ENCODE measurements at places on chromosomes 5 and 9.

- no peak for DNase-seq
Observed at GRCh38 chr5:94707359-94707758, 88.9 kb downstream of the SLF1 start.

GRCh38 chr5:75169516-75169915 is 67.2 kb downstream of the ANKRD31 start:
- DNase-seq: no peak

DNA sequence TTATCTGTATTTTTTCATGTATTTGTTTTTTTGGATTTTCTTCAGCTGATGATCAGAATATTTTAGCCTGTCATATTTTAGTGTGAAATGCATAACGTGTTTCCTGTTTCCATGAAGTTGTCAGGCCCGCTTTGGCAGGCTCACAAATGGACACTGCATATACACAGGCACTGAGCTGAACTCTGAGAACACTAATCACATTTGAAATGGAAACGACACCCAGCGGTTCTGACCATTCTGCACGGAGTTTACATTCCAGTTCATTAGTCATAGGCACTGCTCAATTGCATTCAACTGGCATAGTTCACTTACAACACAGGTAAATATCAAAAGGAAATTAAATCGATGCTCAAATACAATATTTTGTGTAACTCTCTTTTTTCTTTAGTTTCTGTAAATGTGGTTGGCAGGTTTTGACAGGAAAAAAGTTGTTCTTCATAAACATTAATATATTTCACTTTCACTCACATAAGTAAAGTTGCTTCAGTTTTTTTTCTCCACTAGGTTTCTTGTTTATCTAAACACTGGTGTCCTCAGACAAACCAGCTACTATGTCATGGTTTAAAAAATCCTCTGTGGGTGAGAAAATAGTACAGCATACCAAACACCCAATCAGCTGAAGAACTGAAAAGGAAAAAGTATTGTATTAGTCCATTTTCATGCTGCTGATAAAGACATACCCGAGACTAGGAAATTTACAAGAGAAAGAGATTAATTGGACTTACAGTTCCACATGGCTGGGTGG is 559.0 kb upstream of the DAP start:
- no peak for DNase-seq

DNA sequence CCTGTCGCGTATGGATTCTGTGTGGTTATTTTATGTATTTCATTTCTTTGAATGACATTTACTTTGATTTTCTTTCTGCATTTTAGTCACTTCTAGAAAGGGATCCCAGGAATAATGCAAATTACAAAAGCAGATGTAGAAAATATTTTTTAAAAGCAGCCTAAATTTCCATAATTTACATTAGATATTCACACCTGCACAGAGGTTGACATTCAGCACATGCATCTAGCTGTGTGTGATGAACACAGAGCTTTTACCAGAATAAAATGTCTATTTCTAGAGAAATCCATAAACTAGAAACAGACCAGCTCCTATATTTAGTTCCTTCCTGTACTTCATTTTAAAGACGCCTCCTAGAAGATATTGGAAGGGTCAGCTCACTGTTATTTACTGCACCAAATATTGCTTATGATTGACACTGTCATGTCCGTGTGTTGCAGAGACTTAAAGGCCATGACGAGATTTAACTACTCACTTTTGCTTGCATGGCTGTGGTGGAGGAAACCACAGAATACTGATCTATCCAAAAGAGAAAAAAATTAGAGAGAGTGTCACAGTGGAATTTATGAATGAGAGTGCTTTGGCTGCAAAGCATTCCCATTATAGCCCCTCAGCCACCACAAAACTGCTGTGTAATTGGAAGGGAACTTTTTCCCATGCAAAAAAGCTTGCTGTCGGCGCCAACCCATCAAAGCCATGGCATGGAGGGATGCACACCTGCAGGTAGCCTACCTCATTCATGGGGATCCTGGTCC is 58.1 kb downstream of the EBF1 start:
- no peak for DNase-seq

GRCh38 chr9:121651295-121652020 is at the start of gene DAB2IP:
Gene DAB2IP (plus strand): TSS chr9:121651634. CDS start chr9:121651776, 142 bp downstream.
- no peak for DNase-seq

GRCh38 chr9:125690679-125691078 is 16.3 kb downstream of the MAPKAP1 start:
- DNase-seq: peak; percentile 23

GRCh38 chr9:77582525-77582924 is 65.6 kb downstream of the GNA14 start:
- no peak for DNase-seq

All from SIG-M5 (cell line).